AG20443 (cell line): ENCODE measurements at places on chromosomes 4 and X.
A peak's percentile ranks its signal among the peaks of the same experiment; 100 is the strongest.

DNA sequence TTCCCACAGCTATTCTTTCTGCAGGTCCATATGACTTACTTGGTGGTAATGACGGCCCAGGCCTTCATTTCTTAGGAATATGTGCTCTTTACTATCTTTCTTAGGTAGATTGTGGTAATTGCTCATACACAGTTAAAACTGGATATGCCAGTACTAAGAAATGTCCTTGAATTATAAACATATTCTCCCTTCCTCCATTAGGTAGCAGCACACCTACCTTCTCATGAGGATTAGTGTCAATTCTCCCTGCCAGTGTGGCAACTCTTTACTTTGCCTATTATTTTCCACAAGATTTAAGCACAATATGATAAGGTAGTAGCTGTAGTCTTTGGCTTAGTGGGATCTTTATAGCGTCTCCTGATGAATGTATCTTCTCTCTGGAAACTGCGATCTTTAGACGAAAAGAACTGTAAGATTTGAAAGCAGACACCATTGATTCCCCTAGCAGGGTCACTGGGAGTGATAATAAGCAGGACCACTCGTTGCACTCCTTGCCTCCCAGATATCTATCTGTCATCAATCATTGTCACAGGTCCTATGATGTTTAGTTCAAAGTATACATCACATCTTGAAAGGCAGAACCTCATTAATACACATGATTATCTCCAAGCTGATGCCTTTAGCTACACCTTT, 1240.7 kb downstream of the C4orf33 start:
- peak; percentile 14 for DNase-seq

DNA sequence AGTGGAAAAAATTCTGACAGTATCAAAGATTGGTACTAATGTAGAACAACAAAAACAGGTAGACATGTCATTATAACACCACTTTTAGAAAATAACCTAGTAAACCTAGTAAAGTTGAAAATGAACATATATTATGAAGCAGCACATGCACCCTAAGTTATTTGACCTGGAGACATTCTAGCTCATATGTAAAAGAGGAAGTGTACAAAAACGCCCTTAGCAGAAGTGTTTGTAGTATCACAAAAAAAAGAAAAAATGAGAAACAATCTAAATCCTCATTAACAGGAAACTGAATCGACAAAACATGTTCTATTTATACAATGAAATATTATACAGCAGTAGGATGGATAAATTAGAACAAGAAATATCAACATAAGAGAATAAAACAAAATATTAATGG, 318.9 kb upstream of the PPP1R2C start:
- DNase-seq, result no peak

GRCh38 chrX:131764216-131764615, 220.3 kb downstream of the OR13H1 start:
- DNase-seq, result no peak

GRCh38 chr4:83961575-83961974, 425.7 kb downstream of the GPAT3 start:
- peak; percentile 56 for DNase-seq

- no peak for DNase-seq
Observed at GRCh38 chrX:64202808-64203325, 2.6 kb downstream of the AMER1 start.

DNA sequence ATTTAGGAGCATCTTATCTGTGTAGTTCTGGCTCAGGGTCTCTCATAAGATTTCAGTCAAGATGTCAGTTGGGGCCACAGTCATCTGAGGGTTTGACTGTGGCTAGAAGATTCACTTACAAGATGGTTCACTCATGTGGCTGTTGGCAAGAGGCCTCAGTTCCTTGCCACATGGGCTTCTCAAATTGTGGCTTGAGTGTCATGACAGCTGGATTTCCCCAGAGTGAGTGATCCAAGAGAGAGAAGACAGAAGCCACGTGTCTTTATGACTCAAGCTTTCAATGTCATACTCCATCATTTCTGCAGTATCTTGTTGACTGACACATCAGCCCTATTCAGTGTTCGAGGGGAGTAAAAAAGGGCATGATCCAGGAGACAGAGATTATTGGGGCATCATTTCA, 131.3 kb upstream of the AP1S2 start:
- no peak for DNase-seq

- DNase-seq, result peak; percentile 77
Observed at GRCh38 chrX:39725928-39726619, 371.7 kb downstream of the BCOR start.

GRCh38 chr4:15562114-15562513, 92.4 kb downstream of the CC2D2A start:
- DNase-seq, result no peak

- no peak for DNase-seq
Observed at GRCh38 chr4:94453391-94453963, 1.7 kb downstream of the PDLIM5 start.

DNA sequence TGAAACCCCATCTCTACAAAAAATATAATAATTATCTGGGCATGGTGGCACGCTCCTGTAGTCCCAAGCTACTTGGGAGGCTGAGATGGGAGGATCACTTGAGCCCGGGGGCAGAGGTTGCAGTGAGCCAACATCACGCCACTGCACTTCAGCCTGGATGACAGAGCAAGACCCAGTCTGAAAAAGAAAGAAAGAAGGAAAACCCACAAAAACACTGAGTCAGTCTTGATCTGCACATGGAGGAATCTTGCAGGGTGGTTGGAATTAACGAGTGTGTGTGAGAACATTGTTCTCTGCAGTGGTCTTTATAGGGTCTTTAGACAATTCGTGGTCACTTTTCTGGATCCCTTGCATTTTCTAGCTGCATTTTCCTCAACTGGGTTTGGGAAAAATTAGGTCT, 23.2 kb downstream of the ADD1 start:
- no peak for DNase-seq

GRCh38 chr4:78092850-78093249, 35.7 kb downstream of the FRAS1 start:
- DNase-seq, result no peak

DNA sequence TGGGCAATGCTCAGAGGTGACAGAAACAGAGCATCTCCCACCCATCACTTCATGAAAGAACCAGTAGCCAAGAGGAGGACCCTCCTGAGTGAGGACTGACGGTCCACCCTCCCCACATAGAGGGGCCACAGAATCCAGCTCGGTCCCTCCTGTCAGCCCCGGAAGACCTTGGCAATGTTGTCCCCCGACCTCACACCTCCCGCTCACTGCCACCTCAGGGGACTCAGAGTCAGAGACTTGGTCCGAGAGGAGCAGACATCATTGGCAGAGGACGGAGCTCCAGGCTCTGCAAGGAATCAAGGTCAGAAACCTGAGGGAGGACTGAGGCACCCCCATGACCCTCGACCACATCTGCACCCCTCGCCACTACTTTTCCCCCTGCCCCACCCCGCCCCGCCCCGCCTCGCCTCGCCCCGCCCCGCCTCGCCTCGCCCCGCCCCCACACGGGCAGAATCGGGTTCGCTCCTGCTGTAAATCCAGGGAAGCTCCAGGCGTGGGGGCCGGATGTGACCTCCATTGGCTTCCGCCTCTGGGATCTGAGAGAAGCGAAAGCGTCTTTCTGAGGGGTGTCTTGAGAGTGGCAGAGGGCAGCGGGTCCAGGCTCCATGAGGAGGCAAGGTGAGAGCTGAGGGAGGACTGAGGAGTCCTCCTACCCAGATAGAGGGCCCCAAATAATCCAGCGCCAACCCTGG, at the start of gene MAGEA11:
MAGEA11 (plus strand) TSS at position 516 of the 692 bp plus-strand sequence. CDS start 1,100 bp downstream, outside the sequence.
- DNase-seq, result no peak

GRCh38 chr4:153181700-153182099, 22.5 kb upstream of the TRIM2 start:
- no peak for DNase-seq

- no peak for DNase-seq
Observed at GRCh38 chrX:130443875-130444274, 42.1 kb downstream of the RBMX2 start.

- no peak for DNase-seq
Observed at GRCh38 chrX:78957768-78958130, 12.6 kb downstream of the P2RY10 start.

DNA sequence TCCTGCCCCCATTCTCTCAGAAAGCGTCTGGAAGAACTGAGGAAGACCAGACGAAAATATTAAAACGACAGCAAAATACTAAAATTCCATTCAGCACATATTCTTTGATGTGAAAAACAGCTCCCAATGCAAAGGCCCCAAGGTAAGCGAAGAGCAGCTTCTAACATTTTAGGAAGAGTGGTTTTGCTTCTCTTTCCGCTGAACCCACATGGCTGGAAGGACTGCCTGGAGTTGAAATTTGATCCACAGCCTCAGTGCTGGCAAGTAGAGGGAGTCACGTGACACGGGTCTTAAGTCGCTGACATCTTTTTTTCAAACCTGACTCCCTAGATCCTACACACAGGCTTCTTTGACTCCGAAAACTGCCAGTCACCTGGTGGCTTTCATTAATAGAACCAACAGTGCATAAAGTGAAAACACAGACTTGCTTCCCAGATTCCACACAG, at the start of gene FAM13A:
FAM13A (minus strand) TSS at position 233 of the 446 bp plus-strand sequence; CDS start at position 12, 221 bp downstream.
- DNase-seq, result peak; percentile 79

GRCh38 chr4:150782311-150782710, 200.4 kb downstream of the MAB21L2 start:
- no peak for DNase-seq

DNA sequence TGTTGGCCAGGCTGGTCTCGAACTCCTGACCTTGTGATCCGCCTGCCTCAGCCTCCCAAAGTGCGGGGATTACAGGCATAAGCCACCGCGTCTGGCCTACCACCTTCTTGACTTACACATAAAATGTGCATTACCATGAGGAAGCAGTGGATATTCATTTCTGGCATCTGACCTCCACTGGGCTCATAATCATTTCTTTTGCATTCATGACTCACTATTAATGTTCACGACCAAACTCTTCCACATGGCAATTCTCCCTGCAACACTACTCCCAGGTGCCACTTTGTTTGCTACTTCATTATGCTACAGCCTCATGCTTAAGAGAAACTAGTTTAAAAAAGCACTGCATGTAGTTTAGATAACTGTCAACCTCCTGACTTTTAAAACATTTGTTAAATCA, 22.7 kb downstream of the RASGEF1B start:
- no peak for DNase-seq

DNA sequence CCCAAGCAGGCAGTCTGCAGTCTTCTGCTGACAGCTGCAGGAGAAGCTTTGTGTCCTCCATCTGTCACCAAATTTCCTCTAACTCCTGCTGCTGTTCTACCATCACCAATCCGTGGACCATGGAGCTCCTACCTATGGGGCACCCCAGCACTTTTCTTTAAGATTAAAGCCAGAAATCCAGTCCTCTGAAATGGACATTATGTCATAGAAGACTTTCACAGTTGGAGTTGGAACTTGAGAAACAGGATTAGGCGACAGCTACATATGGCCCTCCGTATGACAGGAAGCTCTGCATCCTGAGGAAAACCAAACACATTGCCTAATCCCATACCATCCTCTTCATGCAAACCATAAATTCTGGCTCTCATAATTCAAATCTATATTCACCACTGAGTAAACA, 470.6 kb upstream of the GALNTL6 start:
- DNase-seq, result no peak

DNA sequence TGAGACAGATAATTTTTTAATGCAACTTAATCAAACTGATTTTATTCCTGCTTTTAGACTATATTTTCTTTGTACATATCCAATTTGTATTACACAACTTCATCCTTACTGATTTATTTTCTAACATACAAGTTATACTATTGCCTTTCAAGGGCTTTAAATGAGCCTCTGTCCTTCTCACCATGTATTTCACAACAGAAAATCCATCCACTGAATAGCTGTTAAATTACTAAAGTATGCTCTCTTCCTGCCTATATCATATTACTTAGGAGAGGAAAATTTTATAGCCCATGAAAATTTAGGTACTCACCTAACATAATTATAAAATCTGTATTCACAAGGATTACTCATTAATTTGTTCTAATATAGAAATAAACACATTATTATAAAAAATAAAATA, 528.6 kb downstream of the ANKRD50 start:
- no peak for DNase-seq

GRCh38 chr4:86948276-86948675, 13.5 kb downstream of the AFF1 start:
- DNase-seq, result no peak

- DNase-seq, result no peak
Observed at GRCh38 chr4:102862016-102862415, 6.8 kb upstream of the CISD2 start.

- peak; percentile 61 for DNase-seq
Observed at GRCh38 chrX:16462912-16463311, 187.0 kb upstream of the S100G start.

GRCh38 chr4:28062562-28062961, 1201.9 kb downstream of the STIM2 start:
- DNase-seq, result no peak

DNA sequence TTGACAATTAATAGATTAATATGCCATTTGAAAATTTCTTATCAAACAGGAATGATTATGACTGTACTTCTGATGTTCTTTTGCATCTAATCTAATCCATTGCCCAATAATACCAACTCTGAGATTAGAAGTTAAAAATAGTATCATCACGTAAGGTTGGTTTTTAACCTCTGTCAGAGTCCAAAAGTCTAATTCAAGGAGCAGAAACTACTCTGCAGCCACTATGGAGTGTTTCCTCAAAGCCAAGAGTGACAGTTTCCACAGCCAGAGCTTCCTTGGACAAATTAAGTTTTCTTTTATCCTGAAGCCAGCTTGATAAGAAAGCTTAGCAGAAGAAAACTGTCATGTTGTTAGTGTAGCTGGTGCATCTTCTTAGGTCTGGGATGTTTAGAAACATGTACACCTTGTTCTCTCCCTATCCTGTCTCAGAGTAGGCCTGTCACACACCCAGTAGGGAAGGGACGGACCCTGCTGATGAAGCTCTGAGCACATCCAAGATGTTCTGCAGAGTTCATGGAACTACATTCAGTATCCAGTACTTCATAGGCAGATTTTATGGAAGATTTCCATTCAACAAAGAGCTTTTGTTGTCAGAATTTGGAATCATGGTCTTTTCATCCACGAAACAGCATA, 20.4 kb upstream of the PI4K2B start:
- no peak for DNase-seq

- DNase-seq, result no peak
Observed at GRCh38 chr4:166399021-166399420, 526.0 kb downstream of the TLL1 start.

- DNase-seq, result no peak
Observed at GRCh38 chrX:148376342-148376741, 124.1 kb upstream of the AFF2 start.

- DNase-seq, result no peak
Observed at GRCh38 chr4:105186701-105187161, 40.1 kb downstream of the TET2 start.

DNA sequence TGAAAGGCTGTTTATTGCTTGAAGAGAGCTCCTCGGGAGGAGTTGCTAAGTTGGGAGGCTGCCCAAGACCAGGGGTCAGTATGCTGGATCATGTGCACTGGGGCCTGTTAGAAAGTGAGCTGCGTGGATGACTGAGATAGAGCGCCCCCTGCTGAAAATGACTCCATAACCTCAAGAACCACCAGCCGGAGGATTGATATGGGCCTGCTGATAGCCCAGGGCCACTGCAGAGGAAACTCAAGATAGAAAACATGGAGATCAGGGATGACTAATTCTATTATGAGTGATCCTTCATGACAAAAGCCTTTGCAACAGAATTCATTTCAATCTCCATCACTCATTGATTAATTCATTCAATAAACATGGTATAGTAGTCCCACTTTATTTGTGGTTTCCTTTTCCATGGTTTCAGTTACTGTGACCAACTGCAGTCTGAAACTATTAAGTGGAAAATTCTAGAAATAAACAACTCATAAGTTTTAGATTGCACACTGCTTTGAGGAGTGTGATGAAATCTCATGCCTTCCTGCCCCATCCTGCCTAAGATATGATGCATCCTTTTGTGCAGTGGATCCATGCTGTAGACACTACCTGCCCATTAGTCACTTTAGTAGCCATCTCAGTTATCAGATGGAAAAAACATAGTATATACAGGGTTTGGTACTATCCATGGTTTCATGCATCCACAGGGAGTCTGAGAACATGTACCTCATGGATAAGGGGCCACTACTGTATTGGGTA, 126.7 kb upstream of the MBNL3 start:
- peak; percentile 34 for DNase-seq
